ENCODE measurements at places on chromosomes 3 and 15.

DNA sequence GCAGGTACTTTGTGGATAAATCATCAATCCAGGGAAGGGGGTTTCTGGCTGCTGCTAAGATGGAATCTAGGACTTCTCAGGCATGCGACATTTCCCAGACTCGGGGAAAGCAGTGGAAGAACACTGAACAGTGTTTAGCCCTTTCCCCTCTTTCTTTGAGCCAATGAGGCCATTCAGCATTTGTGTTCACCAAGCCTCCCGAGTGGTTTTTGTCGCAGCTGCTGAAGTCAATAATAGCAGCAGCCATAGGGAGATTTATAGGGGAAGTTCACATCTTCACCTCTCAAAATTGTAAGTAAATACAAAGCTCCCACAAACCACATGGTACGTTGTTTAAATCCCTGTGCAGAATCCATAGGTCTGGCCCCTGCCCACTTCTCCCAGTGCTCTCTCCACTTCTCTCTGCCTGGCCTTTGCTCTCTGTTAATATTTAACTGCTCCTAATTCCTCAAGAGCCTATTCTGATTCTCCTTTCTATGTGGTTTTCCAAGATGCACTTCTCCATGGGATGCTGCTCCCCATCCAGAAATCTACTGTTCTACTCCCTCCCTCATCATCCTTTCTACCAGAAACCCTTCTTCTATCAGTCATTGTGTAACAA is 230.7 kb downstream of the SHQ1 start:
- DNase-seq, result no peak

- no peak for DNase-seq
Measured at GRCh38 chr3:8996681-8997121, 33.4 kb upstream of the RAD18 start.

DNA sequence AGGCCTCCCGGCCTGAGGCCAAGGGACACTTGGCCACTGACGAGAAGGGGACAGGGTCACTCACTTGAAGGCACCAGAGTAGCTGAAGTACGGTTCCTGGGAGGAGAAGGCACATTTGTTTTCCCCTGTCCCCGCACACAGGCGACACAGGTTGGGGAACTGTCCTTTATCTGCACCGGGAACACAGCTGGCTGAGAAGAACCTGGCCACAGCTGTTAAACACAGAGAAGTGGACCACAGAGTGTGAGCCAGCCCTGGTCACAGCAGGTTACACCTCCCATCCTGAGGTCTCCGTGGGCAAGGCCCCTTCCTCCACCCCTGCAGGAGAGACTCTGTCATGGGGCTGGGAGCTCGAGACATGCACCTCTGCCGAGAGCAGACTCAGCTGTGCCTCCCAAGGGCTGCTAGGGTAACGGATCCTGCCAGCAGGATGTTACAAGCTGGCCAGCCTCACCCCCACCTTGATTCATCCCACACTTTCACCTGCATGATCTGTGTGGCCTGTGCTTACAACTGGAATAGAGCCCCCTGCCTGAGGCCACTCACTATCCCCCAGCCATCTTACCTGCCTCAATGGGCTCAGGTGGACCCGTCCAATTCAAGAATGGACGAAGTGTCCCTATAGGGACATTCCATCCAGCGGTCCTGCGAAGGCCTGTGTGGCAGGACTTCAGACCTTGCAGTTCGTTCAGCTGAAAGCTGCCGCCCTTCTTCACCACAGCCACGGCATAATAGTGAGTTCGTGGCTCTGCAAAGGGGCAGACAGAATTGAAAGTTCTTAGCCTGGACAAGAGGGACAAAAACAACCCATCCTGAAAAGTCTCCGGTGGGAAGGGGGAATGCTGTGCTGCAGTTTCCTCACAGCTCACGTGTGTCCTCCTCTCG is 9.2 kb downstream of the LTF start:
- DNase-seq, result no peak

GRCh38 chr3:153756816-153757215 is 364.4 kb upstream of the ARHGEF26 start:
- DNase-seq, result no peak

DNA sequence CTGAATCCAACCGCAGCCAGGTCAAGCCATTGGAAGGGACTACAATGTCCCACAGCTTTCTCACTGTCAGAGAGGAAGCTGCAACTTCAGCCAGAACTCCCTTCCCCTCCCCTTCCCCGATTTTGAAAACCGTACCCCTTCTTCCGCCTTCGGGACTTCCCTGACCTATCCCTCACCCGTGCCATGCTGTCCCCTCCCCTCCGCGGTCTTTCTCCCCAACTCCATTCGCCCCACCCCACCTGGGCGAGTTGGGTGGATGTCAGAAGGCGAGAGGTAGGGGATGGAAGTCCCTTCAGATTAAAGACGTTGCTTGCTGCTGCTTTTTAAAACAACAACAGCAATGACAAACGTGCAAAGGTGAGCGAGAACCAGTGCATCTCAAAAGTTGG is 723 bp downstream of the CPNE4 start:
- no peak for DNase-seq

DNA sequence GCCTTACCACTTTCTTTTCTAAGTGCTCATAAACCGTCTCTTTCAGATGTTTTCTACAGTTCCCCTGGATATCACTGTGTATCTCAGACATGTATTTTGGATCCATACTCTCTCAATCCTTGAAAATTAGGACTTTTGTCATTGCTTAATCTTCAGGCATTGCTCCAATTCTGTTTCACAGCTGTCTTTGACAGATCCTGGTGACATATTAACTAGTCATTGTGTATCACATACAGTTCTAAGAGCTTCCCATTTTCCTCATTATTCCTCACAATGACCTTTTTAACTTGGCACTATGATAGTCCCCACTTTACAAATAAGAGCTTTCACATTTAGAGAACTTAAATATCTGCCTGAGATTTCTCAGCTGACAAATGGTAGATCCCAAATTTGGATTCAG is 151.7 kb downstream of the CLSTN2 start:
- DNase-seq, result no peak

Measured in GM12878 (cell line).